ENCODE measurements at places on chromosomes 2 and 18.

DNA sequence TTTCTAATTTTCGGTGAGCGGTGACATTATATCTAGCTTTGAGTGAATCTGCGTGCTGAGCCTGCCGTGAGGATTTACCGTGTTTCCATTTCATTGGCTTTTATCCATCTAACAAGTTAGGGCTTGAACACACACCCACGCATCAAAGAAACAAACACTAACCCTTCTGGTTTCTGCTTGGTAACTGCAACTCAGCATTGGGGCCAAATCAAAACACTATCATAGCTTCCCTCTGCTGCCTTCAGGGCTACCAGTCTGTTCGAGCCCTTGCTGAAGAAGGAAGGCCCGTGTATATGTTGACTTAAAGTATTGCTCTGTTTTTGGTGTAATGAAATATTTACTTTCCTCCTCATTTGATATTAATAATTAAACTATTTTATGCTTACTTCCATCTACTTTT, 227.2 kb downstream of the PHLPP1 start:
- DNase-seq: no peak

- DNase-seq: no peak
These were observed 102.8 kb upstream of the PPP1CB start for GRCh38 chr2:28648671-28649395.

DNA sequence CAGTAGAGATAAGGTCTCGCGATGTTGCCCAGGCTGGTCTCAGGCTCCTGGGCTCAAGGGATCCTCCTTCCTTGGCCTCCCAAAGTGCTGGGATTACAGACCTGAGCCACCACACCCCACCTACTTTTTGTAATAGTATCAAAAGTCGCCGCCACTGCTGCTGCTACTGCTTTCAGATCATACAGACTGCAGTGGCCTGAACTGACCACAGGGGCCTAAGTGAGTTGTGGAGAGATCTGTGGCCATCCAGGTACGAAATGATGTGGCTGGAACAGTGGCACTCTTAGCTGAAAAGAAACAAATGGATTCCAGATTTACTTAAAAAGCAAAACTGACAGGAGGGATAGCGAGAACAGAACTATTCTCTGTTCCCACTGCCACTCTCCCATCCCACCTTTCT, 32.9 kb upstream of the POMC start:
- DNase-seq: no peak

GRCh38 chr2:21250673-21251072, 126.9 kb downstream of the TDRD15 start:
- DNase-seq: no peak

DNA sequence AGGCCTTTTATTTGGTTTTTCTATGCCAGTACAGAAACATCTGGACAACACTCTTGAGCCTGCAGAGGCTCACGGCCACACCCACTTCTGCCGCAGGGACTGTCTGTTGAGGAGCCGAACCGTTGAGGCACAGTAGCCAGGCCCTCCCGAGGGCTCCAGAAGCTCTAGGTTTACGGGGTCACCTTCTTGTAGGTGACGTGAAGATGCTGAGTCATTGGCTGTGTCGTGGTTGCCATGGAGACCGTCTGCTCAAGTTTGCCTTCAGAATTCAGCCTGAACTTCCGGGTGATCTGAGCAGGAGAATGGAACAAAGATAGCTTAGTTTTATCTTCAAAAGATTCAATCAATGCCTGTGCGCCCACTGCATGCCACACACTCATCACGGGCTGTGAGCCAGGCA, 25.9 kb downstream of the BOK start:
- no peak for DNase-seq

- no peak for DNase-seq
These were observed 1.5 kb downstream of the ERBB4 start for GRCh38 chr2:212536817-212537725.

DNA sequence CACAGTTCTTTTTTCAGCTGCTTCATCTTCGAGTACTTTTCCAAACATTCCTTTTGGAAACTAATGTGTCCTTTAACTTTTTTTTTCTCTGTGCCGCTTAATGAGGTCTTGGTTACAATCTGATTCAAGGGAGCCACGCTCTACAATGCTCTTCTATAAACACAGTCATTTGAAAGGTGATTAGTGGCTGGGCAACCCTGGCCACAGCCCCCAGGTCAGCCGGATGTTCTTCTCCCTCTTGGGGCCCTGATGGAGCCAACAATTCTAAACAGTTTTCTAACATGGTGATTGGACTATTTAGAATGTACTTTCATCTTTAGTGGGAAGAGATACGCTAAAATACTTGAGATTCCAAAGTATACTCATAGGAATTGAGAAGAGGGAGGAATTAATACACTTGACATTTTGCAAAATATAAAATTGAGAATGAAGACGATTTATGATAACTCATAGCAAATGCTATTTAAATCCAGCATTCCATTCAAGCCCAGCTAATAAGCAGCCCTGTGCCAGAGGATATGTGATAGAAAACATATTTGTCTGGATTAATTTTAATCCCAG, 83.7 kb upstream of the MBOAT2 start:
- no peak for DNase-seq

DNA sequence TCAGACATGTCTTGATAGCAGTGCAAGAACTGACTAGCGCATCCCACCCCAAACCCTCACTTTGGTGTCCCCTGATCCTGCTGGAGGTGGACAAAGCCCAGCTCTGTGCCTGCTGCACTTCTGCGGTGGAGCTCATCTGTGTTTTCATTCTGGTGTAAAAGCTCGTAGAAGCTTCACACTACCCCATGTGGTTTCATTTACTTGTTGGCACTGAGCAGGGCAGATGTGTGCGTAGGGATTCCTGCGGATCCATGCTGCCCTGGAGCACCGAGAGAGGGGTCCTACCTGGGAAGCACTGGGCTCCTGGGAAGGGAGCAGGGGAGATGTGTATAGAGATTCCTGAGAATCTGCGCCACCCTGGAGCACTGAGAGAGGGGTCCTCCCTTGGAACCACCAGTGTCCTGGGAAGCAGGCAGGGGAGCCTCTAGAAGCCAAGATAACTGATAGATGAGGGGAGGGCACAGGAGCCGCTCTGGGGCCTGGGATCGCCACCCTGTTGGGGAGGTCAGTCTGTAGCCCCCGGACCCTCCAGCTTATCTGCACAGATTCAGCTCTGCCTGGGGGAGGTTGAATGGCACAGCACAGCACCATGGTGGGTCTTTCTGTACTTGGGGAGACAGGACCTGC, 106.9 kb upstream of the OTOS start:
- no peak for DNase-seq

- no peak for DNase-seq
These were observed 21.0 kb upstream of the MCFD2 start for GRCh38 chr2:46936566-46936965.

DNA sequence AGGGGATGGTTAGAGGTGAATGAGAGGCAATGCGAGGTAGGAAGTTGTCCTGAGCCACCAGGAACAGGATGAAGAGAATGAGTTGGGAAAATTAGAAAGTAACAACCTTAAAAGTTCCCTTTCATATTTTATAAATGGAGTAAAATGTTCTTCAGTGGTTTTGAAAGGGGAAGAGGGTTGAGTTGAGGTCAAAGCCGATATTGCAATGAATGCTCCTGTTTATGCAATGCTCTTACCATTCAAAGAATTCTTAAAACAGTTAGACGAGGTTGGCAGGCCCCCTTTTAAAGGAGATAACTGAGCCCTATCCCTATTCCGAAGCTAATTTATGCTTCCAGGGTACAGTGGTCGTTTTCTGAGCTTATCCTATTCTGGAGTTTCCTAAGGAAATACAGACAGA, 2110.3 kb upstream of the CELF4 start:
- no peak for DNase-seq

GRCh38 chr18:71252351-71252865, 963.6 kb downstream of the SOCS6 start:
- DNase-seq: no peak

- DNase-seq: no peak
These were observed 312.9 kb upstream of the CDH19 start for GRCh38 chr18:66916834-66917233.

DNA sequence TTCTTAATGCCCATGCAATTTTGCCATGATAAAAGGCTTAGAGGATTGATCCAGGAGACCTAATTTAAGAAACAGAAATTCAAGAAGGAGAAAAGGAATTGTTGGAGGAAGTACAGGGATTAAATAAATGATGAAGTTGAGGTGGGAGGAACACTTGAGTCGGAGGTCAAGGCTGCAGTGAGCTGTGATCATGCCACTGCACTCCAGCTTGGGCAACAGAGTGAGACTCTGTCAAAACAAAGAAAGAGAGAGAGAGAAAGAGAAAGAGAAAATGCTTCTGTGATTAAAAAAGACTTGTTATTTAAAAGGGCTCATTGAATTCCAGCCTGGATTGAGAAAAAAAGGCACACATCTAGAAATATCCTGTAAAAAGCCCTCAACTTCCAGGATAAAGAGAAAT, 123.2 kb downstream of the B3GNT2 start:
- DNase-seq: no peak

- DNase-seq: no peak
These were observed 213.7 kb upstream of the FOSL2 start for GRCh38 chr2:28178946-28179345.

GRCh38 chr2:120680136-120680761, 55.4 kb upstream of the GLI2 start:
- DNase-seq: peak; percentile 65

DNA sequence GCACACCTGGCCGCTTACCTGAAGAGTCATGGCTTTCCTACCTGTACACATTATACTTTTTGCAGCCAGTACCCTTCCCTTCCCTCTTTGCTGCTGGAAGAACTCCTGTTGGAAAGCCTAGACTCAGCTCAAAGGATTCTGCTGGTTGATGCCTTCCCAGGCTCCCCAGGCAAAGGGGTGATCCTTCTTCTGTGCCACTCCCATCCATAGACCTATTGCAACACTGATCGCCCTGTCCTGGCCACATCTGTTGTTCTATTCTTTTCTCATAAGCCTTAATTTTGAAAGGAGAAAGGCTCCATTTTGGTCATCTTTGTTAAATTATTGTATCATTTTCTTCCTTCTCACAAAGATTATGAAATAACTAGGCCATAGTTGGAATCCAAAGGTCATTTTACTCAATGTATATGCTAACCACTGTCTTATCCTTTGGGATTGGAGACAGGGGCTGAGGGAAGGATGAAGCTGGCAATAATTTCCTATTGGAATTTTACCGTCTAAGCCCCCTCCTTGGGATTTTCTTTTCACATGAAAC, 3.4 kb upstream of the PRKCE start:
- no peak for DNase-seq

DNA sequence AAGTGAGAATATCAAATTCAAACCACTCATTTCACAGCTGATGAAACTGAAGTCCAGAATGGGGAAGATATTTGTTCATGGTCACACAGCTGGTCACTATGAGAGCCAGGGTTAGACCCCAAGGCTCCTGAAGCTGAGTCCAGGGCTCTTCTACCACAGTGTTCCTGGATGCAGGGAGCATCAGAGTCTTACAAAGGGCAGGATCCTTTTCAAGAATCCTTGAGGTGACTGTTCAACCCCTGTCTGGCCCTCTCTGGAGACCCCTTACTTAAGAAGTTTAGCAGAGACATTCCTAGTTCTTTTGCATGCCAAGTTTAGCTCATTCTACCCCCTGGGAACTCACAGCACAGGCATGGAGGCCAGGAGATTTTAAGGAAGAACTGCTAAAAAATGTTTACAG, 15.7 kb downstream of the PROKR1 start:
- DNase-seq: no peak

DNA sequence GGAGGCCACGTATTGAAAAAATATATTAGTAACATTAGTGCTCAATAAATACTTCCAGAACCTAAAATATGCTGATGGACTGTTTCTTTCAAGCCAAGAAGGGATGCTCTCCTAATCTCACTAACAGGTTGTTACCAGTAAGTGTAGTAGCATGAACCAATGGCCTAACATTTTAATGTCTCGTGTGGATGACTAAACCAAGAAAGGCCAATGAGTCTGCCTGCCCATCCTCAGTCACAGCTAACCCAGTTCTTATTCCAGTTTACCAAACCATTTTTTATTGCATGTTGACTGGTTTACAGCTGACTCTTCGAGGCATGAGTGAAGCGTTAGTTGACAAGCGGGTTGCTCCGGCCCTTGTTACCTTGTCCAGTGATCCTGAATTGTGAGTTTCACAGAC, 45.1 kb upstream of the TNFRSF11A start:
- DNase-seq: no peak

DNA sequence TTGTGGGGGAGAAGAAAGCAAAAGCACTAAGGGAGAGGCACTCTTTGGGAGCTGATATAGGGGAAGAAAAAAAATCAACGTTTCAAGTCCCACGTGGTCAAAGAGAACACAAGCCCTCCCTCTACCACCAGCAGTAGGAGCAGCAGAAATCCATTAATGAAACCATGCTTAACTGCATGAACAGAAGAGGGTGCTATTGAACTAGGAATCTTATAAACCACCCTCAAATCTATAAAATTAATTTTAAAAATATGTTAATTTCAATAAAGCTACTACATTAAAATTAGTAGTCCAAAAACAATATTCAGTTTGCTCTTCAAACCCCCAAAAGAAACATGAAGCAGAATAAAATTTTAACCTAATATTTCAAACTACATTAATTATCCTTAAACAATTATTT, 147.8 kb downstream of the TMEM18 start:
- DNase-seq: peak; percentile 2

DNA sequence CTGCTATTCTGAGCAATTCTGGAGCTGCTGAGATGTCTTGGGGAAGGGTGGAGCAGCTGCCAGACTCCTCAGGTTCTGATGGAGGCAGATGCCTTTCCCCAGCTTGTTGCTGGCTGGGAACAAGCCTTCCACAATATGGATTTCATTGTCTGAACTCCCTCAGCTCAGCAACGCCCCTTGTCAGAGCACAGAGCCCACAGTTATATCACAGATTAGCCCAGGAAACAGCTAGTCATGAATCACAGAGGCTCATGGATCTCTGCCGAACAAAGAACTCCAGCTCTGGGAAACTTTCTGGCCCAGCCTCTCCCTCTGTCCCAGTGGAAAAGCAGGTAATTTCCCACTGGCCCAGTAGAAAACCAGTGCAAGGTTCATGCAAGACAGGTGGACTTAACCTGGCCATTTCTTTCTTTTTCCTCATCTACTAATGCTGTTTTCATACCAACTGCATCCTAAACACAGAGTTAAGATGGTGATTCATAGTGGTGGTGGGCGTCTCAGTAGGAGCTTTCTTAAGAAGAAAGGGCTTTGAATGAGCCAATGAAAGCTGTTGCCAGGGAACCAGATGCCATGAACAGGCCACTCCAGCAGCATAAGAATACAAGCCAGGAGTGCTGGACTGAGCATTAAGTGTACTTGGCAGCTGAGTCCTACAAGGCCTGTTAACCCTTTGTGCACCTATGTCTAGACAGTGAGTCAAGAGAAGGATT, 8.7 kb upstream of the KIAA2012 start:
- no peak for DNase-seq

- no peak for DNase-seq
These were observed 275.8 kb downstream of the KCNS3 start for GRCh38 chr2:18154259-18154658.

Measured in naive thymus-derived CD4-positive, alpha-beta T cell (primary cell).